ENCODE measurements at places on chromosomes 4 and X. TPM values are rescaled to one million over a fixed set of nuclear protein-coding genes. Genes with fewer than 3 reads are reported as not detected.

DNA sequence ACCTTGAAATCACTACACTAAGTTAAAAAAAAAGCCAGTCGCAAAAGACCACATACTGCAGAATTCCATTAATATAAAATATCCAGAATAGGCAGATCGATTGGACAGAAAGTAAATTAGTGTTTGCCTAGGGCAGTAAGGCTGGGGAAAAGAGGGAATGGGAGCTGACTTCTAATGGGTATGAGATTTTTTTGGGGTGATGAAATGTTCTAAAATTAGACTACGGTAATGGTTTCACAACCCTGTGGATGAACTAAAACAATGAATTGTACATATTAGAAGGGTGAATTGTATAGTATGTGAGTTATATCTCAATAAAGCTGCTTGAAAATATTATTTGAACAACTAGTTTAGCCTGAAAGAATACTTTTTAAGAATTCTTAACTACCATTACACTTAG is 6.7 kb upstream of the GPRIN3 start:
- no peak for DNase-seq

DNA sequence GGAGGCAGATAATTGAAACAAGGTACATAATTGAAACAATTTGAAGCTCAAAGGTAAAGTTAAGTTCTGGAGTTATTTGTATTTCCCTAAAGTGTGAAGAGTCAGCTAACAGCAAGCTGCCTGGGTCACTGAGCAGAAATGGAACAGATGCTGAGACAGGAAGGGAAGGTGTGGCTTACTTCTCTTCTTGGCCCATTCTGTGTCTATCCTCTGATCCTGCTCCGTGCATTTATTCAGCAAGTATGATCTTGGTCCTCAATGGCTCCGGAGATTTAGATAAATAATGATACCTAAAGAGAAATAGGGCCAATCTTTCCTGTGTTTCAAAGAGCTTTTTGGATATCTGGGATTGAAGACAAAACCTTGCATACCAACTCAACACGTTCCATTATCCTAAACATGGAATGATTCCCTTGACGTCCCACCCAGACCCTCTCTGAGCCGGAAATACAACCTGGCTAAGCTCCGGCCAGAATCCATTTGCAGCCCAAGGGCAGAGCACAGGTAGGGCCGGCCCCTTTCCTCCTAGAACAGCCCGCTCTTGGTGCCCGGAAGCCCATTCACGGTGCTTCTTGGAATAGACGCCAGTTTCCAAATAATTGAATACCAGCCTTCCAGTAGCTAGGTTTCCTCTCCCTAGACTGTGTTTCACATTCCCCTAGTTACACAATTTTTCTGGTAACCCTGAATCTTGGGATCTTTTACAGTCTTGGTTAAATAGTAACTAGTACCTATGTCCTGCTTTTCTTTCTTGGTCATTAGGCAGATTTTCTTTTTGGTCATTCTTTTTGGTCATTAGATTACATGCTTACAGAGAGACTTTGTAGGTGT is 211.0 kb downstream of the NWD2 start:
- no peak for DNase-seq

TMEM31 gene
- 0.32 TPM for total RNA-seq

VSIG1 gene
- not detected for total RNA-seq

RAB9B gene
- 0.64 TPM for total RNA-seq
